Right atrium auricular region (tissue), 2 donors: ENCODE measurements at places on chromosomes 3 and 15. TPM values are rescaled to one million over a fixed set of nuclear protein-coding genes. Genes with fewer than 3 reads are reported as not detected.
A peak's percentile ranks its signal among the peaks of the same experiment; 100 is the strongest.

DNA sequence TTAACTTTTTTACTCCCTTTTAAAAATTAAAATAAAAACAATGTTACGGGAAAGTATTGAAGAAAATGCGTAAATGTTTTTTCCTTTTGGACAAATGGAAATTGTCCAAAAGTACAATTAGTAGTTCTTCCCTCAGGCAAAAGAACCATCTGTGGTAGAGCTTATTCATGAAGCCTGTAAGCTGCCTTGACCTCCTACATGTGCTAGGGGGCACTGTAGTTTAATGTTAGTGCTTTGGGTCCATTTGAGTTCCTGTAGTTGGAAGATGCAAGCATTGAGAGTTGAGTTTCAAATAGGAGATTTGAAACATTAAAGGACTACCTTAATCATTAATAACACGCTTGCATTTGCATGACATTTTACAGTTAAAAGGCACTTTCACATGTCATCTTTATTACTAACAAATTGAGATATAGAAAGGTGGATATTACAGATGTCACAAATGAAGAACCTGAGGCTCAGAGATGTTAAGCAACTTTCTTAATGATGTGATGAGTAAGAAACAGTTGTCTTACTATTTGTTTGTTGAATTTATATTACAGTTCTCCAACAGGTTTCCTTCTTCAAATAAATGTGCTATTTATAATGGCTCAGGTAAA is 1.8 kb upstream of the ZNF385D start:
- H3K27ac ChIP-seq: no peak overlapping the region
- H3K4me3 ChIP-seq: no peak overlapping the region
- no peak for DNase-seq
- peaks cover 17% of the 10 kb centered on the region for H3K4me1 ChIP-seq

GRCh38 chr3:184742676-184743135 is 30.8 kb upstream of the MAGEF1 start:
- H3K27me3 ChIP-seq: no peaks in the 10 kb centered on the region
- no peak overlapping the region for H3K4me3 ChIP-seq

GRCh38 chr3:124774327-124774718 is 44.1 kb downstream of the UMPS start:
- H3K27ac ChIP-seq: peak overlapping the region; percentile 86
- DNase-seq: no peak
- no peaks in the 10 kb centered on the region for H3K27me3 ChIP-seq
- H3K36me3 ChIP-seq: no peaks in the 10 kb centered on the region

DNA sequence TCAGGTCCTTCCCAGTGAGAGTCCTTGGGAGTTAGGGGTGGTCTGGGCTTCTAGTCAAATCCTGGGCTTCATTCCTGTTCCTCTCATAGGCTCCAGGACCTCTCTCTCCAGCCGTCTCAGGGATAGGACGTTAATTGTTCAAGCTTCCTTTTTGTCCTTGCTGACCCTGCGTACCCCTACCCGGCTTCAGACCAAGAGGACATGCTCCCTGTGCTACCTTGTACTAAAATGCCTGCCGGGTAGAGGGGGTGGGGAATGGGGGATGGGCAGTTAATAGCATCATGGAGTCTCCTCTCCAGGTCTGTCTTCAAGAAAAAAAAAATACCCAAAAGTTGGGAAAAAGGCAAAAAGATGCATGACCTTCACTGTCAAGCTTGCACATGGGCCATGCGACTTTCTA is 36.5 kb upstream of the GALNT15 start:
- no peak for DNase-seq
- H3K4me1 ChIP-seq: no peaks in the 10 kb centered on the region
- no peak overlapping the region for H3K4me3 ChIP-seq
- no peaks in the 10 kb centered on the region for H3K36me3 ChIP-seq
- H3K27me3 ChIP-seq: no peaks in the 10 kb centered on the region

Gene GP5
- total RNA-seq: not detected

- no peak overlapping the region for H3K27ac ChIP-seq
- H3K36me3 ChIP-seq: no peaks in the 10 kb centered on the region
- peaks cover 46% of the 10 kb centered on the region for H3K4me1 ChIP-seq
- DNase-seq: no peak
Measured at GRCh38 chr15:77409259-77410156, 10.4 kb downstream of the PEAK1 start.

DNA sequence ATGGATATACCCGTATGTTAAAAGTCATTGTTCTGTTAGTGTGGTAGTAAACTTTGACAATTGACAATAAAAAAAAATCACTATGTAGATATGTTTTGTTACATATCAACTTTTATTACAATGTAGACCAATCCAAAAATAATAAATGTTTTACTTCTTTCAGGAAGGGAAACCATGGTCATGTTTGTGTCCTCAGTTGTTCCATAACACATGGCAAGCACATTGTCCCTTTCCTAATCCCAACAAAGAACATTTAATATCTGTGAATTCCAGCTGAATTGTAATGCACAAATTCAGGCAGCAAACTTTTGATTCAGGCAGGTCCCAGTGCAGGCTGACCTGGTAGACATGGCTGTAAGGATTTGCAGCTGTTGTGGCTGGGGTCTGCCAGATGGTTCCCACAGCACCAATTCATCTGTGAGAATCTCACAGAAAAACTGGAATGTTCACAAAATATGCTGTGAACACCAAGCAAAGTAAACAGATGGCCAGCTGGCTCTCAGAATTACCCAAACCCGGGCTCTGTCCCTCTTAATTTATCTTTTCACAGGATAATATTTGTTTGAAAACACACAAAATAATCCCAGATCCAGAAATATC is 1.9 kb upstream of the SPG21 start:
- H3K4me1 ChIP-seq: no peaks in the 10 kb centered on the region
- H3K4me3 ChIP-seq: no peak overlapping the region
- no peaks in the 10 kb centered on the region for H3K36me3 ChIP-seq
- no peaks in the 10 kb centered on the region for H3K27me3 ChIP-seq

- no peak overlapping the region for H3K27ac ChIP-seq
- H3K4me1 ChIP-seq: no peaks in the 10 kb centered on the region
- no peak for DNase-seq
- no peak overlapping the region for H3K4me3 ChIP-seq
- H3K27me3 ChIP-seq: no peaks in the 10 kb centered on the region
- peaks cover 5% of the 10 kb centered on the region for H3K36me3 ChIP-seq
Measured at GRCh38 chr15:75921732-75922703, 18.3 kb downstream of the FBXO22 start.

Gene PLXNB1
- total RNA-seq: 73.0 TPM

Gene CDC25A
- 0.24 TPM for total RNA-seq

GRCh38 chr3:52317208-52318000 is 1.3 kb downstream of the DNAH1 start:
- no peak for DNase-seq
- no peaks in the 10 kb centered on the region for H3K36me3 ChIP-seq
- no peaks in the 10 kb centered on the region for H3K27me3 ChIP-seq

DNA sequence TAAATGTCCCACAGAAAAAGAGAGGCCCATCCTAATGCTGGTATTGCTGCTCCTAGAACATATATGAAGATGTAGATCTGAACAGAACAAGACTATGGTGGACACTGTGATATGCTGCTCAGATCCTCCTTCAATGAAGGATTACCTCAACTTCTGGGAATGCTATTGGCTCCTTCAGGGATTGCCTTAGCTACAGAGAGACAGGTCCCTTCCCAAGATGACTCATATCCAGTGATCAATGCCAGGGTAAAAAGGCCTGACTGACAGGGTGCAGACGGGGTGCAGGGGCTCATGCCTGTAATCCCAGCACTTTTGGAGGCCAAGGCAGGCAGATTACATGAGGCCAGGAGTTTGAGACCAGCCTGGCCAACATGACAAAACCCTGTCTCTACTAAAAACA is 20.5 kb upstream of the STAG1 start:
- no peak for DNase-seq
- no peak overlapping the region for H3K4me3 ChIP-seq
- no peaks in the 10 kb centered on the region for H3K27me3 ChIP-seq
- no peak overlapping the region for H3K27ac ChIP-seq

GRCh38 chr15:71921191-71921590 is 110.8 kb downstream of the NR2E3 start:
- DNase-seq: no peak
- no peak overlapping the region for H3K4me3 ChIP-seq
- no peaks in the 10 kb centered on the region for H3K4me1 ChIP-seq
- H3K27me3 ChIP-seq: no peaks in the 10 kb centered on the region
- no peak overlapping the region for H3K27ac ChIP-seq
- no peaks in the 10 kb centered on the region for H3K36me3 ChIP-seq

Gene CPEB1
- total RNA-seq: 1.5 TPM

- H3K27me3 ChIP-seq: no peaks in the 10 kb centered on the region
- H3K27ac ChIP-seq: peak overlapping the region; percentile 11
- peaks cover 34% of the 10 kb centered on the region for H3K4me1 ChIP-seq
- H3K36me3 ChIP-seq: no peaks in the 10 kb centered on the region
Measured at GRCh38 chr3:11530153-11530721, 113.5 kb downstream of the VGLL4 start.

Gene BFSP2
- not detected for total RNA-seq

DNA sequence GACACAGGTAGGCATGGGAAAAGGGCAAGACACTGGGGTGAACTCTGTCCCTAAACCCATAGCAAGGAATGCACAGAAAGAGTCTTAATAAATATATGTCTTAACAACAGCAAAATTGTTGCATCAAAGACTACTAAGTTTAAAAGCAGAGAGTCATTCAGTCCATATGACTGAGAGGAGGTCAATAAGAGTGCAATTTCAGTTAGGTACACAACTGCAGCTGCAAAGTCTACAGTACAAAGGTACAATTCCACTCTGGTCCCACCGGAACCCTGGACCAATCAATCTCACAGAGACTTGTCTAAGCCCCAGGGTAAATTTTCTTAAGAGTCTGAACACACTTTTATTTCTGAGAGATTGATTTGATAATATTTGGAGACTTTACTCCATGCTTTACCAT is 6.9 kb downstream of the CP start:
- no peak for DNase-seq
- H3K4me3 ChIP-seq: no peak overlapping the region
- no peak overlapping the region for H3K27ac ChIP-seq
- H3K27me3 ChIP-seq: no peaks in the 10 kb centered on the region
- no peaks in the 10 kb centered on the region for H3K36me3 ChIP-seq

- H3K36me3 ChIP-seq: no peaks in the 10 kb centered on the region
- H3K4me3 ChIP-seq: no peak overlapping the region
- DNase-seq: no peak
- H3K4me1 ChIP-seq: no peaks in the 10 kb centered on the region
- H3K27me3 ChIP-seq: no peaks in the 10 kb centered on the region
- H3K27ac ChIP-seq: no peak overlapping the region
Measured at GRCh38 chr15:101521069-101521468, 31.6 kb upstream of the PCSK6 start.

DNA sequence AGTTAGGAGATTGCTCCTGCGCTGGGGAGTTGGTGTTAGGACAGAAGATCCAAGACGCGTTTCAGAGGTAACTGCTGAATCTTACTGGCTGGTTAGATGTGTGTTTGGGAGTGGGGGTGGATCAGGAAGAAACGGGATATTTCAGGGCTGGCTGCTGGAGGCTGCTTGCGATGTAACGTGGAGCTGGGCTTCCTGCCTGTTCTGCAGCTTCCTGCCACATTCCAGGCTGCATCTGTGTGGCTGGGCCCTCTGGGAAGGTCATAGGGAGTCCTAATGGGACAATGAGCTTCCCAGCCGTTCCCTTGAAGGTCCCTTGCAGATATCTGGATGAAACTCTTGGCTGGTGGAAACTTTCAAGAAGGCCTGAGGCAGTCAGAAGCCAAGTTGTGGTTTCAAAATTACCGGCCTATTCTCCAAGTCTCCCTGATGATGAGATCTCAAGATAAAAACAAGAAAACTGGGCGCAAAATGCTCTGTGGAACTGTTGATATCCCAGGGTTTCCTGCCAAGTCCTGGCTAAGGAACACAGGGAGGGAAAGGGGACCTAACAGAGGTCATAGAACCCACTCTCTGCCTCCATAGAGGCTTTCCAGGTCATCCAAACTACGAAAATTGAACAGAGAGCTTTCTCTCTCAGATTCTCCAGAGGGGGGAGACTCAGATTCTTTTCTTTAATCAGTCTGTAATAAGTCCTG is 67.0 kb downstream of the NOX5 start:
- H3K27me3 ChIP-seq: no peaks in the 10 kb centered on the region
- H3K4me1 ChIP-seq: peaks cover 39% of the 10 kb centered on the region
- peak overlapping the region; percentile 63 for H3K27ac ChIP-seq
- H3K36me3 ChIP-seq: no peaks in the 10 kb centered on the region
- peak overlapping the region; percentile 5 for H3K4me3 ChIP-seq

Gene CFAP20DC
- not detected for total RNA-seq

DNA sequence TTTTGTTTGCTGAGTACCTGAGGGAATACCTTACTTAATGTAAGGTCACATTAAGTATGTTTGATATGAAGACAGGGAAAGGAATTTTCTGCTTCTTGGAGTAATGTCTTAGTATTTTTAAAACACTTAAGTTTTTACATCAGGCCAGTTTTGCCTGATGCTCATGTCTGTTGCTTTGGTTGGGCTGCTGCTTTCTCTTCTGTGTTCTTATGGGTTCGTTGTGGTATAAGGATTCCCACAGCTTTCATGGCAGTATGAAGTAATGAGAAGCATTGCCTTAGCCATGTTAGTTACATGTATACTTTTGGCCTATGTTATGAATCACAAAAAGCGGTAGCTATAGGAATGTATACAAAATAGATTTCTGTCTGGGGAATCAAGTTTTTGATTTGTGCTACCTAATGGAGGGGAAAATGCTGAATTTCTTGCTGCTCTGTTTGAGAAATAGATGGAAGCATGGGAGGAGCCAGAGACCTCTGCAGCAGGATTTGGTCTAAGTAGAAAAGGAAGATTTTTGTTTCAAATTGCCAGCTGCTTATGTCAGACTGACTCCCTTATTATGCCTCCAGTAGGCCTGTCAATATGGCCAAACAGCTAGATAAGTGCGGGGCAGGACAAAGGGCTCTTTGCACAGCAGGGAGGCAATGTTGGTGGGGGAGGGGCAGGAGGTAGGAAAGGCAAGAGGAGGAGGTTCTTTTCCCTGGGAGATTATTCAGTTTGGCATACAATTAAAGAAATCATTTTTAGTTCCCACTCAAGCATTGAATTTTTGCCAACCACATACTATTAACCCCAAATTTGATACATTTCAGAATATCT is 5.2 kb downstream of the SETD5 start:
- H3K36me3 ChIP-seq: no peaks in the 10 kb centered on the region
- no peak for DNase-seq
- H3K4me1 ChIP-seq: peaks cover 81% of the 10 kb centered on the region
- no peaks in the 10 kb centered on the region for H3K27me3 ChIP-seq

DNA sequence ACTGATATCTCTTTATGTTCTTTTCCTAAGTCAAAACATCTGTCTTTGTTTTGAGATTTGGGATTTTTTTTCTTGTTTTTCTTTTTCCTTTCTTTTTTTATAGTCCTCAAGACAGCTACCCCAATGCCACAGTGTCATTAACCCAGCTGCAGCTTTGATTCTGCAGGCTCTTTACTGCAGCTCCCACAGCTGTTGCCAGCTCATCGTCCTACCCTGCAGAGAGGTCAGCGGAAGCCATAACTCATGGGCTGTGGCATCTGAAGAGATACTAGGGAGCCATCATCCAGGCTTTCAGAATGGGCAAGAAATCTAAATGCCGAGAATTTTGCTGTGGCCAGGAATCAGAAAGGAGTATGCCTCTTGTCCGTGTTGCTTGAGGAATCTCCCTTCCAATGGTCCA is 44.3 kb upstream of the SLC24A5 start:
- no peak for DNase-seq
- no peak overlapping the region for H3K4me3 ChIP-seq
- no peak overlapping the region for H3K27ac ChIP-seq
- H3K36me3 ChIP-seq: no peaks in the 10 kb centered on the region
- H3K27me3 ChIP-seq: no peaks in the 10 kb centered on the region
- no peaks in the 10 kb centered on the region for H3K4me1 ChIP-seq

Gene SEC61A1
- total RNA-seq: 74.5 TPM
